ENCODE measurements at places on chromosomes 11 and 22.
A peak's percentile ranks its signal among the peaks of the same experiment; 100 is the strongest.

GRCh38 chr11:130979386-130979972 is 63.2 kb upstream of the SNX19 start:
- no peak for DNase-seq

- no peak for DNase-seq
Observed at GRCh38 chr11:24623121-24623520, 126.3 kb downstream of the LUZP2 start.

DNA sequence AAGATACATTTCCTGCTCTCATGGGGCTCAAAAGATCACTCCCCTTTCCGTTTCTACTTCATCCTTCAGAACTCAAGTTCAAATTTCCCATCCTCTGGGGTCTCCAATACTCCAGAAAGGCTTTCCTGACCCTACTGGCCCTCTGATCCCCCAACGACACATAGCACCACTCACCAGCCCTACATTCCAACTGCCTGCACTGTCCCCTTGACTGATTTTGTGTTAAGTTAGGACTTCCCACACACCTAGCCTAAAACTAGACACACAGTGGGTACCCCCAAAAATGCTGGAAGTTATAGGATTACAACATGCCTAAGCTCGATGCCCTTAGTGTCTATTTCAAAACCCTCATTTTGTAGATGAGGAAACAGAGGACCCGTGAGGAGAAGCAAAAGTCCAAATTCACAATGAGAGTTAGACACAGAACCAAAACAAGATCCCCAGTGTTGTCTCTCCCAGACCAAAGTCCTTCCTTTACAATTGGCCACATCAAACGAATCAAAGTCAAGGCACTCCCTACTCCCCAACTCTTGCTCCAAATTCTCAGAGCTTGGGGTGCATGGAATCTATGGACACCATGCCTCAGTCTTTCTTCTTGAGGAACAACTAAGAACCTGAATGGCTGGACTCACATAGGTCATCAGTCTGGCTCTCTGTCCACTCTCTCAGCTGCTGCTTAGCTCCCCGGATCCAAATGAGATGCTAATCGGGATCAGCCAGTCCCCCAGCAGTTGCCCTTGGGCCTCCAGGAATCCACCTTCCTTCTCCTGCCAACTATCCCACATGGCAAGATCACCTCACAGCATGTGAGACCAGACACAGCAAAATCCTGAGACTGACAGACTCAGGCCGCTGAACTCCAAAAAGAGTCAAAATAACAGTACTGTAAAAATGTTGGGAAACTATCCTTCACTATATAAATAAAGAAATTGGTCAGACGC is 1.7 kb downstream of the CLPB start:
- no peak for DNase-seq

DNA sequence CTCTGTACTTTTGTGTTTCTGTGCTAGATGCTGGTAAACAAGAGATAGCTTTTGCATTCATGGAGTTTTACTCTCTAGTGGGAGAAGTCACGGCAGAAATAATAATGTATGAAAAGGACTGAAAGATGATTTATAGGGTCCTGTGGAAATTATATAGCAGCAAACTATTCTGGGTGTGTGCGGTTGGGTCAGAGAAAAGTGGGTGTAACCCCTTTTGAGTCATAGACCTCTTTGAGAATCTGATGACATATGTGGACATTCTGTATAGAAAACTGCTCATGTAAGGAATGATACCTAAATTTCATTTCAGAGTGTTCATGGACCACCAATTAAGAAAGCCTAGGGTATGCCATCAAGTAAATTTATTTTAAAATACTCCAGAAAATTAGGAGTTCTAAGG is 54.4 kb downstream of the TMEM135 start:
- DNase-seq = no peak

GRCh38 chr22:25111579-25112517 is 87.8 kb upstream of the CRYBB3 start:
- no peak for DNase-seq

GRCh38 chr11:68950762-68951161 is 30.0 kb downstream of the MRGPRD start:
- DNase-seq = no peak

DNA sequence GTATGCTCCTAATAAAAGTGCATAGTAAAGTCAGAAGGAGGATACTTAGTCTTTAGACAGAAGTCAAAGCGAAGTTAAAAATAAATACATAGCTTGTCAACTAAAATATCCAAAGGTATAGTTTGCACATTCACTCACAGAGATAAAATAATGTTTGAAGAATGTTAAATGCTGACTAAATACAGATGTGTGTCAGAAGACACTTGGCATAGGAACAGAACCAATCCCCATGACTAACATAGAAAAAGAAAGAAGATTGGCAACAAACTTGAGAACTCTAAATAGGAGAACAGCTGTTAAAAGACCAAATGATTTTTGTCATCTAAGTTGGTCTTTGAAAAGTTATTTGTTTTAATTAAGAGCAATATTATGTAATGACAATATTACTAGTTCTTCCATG is 1172.1 kb upstream of the RAG2 start:
- DNase-seq = no peak

- no peak for DNase-seq
Observed at GRCh38 chr22:39247361-39247760, 2.6 kb upstream of the PDGFB start.

- DNase-seq = peak; percentile 98
Observed at GRCh38 chr22:49970528-49971231, 10.1 kb downstream of the PIM3 start.

DNA sequence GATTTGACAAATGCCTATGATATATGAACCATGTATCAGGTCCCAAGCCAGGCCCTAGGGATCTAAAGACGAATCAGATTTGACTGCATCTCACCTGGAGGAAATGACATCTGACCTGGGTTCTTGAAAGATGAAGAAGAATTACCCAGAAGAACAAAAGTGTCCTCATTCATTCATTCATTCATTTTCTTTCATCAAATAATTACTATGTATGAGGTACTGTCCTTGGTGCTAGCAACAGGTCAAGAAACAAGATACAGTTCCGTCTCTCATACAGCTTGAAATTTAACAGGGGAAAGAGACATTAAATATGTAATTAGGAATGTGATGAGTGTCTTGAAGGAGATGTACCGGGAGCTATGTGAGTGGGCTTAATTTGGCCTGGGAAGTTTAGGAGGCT is 1.8 kb upstream of the APBB1 start:
- DNase-seq = no peak

GRCh38 chr22:27492566-27493201 is 308.9 kb downstream of the MN1 start:
- no peak for DNase-seq

GRCh38 chr11:44226490-44226889 is 83.4 kb downstream of the ALX4 start:
- no peak for DNase-seq

DNA sequence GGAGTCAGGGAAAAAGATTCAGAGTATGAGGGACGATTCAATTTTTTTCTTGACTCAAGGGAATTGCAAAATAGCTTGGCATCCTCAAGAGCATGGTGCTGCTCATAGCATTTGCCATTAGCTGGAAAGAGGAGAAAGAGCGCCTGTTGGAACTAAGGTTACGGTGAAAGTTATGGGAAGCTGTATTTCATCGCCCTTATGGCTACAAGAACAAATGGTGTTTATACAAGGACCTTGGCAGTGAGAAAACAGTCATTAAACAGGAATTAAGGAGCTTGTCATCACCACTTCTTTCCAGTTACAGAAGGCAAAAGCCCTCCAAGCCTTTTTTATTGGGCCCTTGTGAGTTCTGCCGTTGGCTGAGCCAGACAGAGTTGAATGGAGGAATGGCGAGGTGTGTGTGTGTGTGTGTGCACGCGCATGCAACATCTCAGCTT is 74.2 kb downstream of the ALX4 start:
- no peak for DNase-seq

GRCh38 chr11:60240662-60241061 is 2.3 kb downstream of the MS4A4E start:
- no peak for DNase-seq

DNA sequence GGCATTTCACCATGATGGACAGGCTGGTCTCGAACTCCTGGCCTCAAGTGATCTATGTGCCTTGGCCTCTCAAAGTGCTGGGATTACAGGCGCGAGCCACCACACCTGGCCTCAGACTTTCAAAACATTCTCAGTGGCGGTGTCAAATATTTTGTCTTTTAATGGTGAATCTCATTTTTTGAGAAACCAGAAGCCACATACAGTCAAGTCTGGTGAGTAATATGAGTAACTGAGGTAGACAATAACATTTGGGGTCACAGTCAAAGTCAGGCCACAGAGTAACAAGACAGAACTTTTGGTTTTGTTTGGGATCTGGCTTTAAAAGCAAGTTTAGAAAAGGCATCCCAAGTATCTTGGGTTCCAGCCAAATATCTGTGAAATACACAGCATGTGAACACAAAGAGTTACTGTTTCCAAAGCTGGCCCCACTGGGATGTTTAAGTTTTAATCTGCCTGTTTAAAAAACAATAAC is 5.6 kb upstream of the TMA7B start:
- no peak for DNase-seq

GRCh38 chr22:31876156-31876920 is 68.0 kb upstream of the YWHAH start:
- DNase-seq = no peak

DNA sequence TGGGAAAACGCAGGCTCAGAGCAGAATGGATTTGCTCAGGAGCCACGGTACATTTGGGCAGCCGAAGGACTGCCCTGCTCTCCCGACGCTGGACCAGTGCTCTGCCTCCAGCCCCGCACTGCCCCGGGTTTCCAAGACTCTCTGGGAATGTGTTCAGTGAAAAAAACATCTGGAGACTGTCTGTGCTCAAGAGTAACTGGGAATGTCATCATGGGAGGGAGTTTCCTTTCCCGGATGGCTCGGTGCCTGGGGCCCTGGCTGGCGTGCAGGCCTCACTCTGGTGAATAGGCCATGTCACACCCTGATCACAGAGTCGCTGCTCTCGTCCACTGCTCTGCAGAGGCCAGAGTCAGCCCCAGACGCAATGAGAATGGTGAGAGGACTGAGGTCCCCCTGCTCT is 9.8 kb upstream of the APOL6 start:
- no peak for DNase-seq

DNA sequence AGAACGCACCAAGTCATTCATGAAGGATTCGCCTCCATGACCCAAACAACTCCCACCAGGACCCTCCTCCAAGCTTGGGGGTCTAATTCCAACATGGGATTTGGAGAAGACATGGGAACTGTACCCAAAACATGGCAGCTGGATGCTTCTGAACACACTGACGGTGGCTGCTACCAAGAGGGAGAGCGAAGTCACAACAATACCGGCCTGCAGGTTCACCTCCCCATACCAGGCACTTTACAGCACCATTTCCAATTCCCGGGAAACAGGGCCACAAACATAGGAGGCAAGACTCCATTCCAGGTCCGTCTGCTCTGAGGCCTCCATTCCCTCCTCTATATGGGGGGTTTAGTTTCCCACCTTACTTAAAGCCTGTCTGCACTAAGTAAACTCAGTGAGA is 75.8 kb downstream of the LINC01488 start:
- no peak for DNase-seq

GRCh38 chr11:90784241-90784814 is 561.5 kb upstream of the CHORDC1 start:
- DNase-seq = no peak

- DNase-seq = no peak
Observed at GRCh38 chr11:1308743-1309497, 512 bp downstream of the TOLLIP start.
